Naive B cell (primary cell): ENCODE measurements at places on chromosomes 6 and 20.

DNA sequence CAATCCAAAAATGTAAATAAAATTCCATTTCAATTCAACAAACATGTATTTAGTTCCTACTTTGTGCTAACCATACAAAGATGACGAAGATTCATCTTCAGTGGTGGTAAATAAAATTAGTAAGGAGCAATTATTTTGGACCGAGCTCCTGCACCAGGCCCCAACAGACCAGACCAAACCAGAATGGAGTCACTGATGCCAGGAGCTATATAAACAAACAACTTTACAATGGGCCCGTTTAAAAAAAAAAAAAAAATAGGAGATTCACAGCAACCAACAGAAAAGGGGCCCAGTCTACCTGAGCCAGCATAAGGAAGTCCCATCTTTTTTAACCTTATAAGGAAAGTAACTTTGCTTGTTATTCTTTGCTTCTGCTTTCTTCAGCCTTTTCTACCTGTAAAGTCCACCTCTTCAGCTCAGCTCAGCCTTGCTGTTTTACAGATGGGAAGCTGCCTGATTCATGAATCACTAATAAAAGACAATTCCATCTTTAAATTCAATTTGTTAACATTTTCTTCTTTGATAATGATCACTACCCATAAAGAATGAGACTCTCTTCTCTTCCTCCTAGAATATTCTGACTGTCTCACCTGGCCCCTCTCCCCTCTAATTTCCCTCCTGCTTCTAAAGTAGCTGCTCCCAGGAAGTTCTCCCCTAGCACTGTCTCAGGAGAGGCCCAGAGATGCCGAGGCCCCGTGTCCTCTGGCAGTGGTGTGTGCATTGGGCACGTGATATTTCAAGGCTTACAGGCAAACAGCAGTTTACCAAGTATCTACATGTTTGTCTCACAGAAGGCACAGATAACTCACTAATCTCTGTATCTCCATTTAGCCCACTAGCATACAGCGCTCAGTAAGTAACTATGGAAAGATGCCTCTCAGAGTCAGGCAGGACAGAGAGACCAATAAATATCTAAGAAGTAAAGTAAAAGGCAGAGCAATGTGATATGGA is 8.4 kb downstream of the MBOAT1 start:
- DNase-seq, result no peak

- no peak for DNase-seq
These were observed 25.0 kb downstream of the KCNB1 start for GRCh38 chr20:49457444-49457843.

DNA sequence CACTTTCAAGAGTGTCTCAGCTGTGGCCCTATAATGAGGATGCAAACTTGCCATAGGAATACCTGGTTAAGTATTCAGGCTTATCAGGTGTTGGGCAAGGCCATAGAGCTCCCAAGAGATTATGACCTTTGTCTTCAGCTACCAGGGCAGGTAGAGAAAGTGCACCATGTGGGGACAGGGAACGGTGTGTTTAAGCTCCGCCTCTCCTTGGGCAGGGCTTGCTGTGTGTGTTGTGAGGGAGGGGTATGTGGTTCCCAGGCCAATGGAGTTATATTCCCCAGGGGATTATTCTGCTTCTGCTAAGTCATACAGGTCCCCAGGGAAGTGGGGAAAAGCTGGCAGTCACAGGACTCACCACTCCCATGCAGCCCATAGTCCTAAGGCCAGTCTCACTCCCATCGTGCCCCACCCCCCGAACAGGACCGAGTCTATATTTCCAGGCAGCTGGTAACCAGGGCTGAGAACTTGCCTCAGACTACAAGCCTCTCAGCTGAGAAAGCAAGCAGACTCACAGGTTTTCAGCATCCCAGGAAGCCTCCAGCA is 660.2 kb downstream of the HTR1B start:
- no peak for DNase-seq

- no peak for DNase-seq
These were observed 114.6 kb downstream of the JPH2 start for GRCh38 chr20:44072384-44072783.

GRCh38 chr6:155221086-155221485 is 42.7 kb upstream of the CLDN20 start:
- DNase-seq, result no peak

- DNase-seq, result no peak
These were observed 25.3 kb downstream of the MYT1 start for GRCh38 chr20:64189530-64189966.
